ENCODE measurements at places on chromosomes 5 and 9.

GRCh38 chr9:122606587-122606986, 8.0 kb upstream of the OR1Q1 start:
- DNase-seq: no peak

GRCh38 chr5:395156-395920, 47.6 kb upstream of the EXOC3 start:
- DNase-seq: no peak

- DNase-seq: no peak
Observed at GRCh38 chr9:88358723-88359122, 29.5 kb upstream of the SPIN1 start.

GRCh38 chr5:81961651-81962440, 10.0 kb upstream of the ATG10 start:
- DNase-seq: no peak

DNA sequence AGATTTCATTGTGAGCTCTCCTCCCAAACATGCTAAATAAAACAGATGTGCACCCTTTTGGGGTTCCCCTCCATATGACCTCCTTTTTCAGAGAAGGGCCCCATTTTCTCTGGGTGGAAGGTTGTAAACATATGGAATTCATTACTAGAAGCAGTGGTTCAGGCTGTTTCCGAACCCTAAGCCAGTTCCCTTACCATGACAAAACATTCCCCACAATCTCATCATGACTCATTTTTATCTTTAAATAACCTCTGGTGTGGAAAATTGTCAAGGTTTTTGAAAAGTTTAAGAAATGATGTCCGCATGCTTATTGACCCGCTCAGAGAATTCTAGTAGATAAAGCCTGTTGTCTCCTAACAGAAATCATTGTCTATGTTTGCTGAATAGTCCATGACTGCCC, 127.3 kb upstream of the PIK3R1 start:
- no peak for DNase-seq

- no peak for DNase-seq
Observed at GRCh38 chr5:174533751-174534241, 190.6 kb upstream of the MSX2 start.

All from hypothalamus (tissue), 51 donors.